Thoracic aorta (tissue), 2 donors: ENCODE measurements at places on chromosomes 16 and 17.

- no peak for DNase-seq
Observed at GRCh38 chr16:2058420-2058819, 10.6 kb downstream of the TSC2 start.

DNA sequence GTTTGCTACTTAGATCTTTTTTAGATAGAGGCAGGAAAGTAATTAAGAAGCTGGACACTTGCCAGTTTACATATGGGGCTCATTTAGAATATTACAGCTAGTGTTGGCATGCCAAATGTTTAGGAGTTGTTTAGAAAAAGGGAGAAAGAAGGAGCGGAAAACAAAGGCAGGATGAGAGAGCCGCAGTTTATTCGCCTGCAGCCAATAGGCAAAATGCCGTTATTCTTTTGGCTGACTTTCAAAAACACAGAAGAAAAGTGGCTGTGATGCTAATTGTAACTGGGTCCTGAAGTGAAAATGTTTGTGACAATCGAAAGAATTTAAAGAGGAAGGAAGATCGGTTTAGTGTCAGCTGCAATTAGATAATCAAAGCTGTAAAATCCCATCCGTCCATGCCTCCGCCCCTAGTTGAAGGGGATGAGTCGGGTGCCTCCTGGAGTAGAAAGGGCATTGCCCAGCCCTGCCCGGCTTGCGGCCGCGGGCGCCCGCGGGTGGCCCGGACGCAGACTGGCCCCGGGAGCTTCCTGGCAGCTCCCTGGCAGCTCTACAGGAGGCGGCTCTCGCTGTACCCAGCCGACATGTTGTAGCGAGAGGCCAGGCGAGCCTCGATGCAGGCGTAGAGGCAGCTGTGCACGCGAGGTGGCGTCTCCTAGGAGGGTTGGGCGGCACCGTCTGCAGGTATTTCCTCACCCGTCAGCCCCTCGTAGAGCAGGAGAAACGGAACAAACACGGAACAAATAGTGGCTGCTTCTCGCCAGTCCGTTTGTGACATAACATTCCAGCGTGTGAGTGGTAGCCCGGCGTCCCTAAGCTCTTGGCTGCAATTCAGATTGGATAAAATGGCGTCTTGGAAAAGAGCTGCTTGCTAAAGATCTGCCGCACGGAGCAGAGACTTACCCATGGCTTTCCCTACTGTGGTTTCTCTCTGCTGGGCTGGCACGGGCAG, 82.2 kb downstream of the TNRC6C start:
- DNase-seq, result peak; percentile 3

- no peak for DNase-seq
Observed at GRCh38 chr16:2715064-2715463, 5.0 kb downstream of the PRSS27 start.

DNA sequence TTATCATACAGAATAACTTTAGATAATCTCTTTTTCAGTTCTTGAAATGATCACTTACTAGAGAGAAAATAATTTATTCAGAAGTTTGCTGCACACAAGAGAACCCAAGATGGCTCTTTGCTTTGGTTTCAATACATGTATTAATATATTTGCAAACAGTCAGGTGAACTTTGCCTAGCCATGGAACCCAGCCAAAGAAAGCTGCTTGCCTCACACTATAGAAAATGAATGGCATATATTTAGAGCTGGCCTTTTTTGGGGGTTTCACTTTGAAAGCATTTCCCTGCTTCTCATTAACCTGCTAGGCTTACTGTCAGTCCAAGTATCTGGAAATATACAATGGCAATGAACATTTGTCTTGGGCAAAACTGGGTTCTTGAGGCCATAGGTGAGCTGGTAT, 75.3 kb downstream of the MRTFB start:
- DNase-seq, result no peak
